Stimulated activated CD8-positive, alpha-beta memory T cell treated with anti-CD3 and anti-CD28 coated beads, Interleukin-4, amount 100 ng/mL, for 1 hour (primary cell): ENCODE measurements at places on chromosomes 16 and 17.
A peak's percentile ranks its signal among the peaks of the same experiment; 100 is the strongest.

DNA sequence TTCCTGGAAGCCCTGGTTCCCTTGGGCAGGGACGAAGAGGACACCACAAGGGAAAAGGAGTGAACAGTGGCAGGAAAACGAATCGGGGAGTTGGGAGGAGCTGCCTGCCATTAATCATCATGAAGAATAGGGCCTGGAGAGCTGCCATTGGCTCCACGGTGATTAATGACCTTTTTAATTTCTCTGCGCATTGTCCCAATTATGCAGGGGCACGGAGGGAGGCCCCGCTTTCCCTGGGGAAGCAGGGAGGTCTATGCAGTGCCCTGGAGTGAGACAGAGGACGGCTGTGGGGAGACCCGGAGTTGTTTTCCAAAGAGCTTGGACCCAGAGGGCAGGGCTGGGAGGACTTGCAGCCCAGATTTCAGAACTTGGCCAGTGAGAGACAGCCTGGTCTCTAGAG lies 338.9 kb upstream of the C16orf82 start:
- no peak for DNase-seq

GRCh38 chr16:68468842-68469241 lies 20.5 kb upstream of the SMPD3 start:
- no peak for DNase-seq

DNA sequence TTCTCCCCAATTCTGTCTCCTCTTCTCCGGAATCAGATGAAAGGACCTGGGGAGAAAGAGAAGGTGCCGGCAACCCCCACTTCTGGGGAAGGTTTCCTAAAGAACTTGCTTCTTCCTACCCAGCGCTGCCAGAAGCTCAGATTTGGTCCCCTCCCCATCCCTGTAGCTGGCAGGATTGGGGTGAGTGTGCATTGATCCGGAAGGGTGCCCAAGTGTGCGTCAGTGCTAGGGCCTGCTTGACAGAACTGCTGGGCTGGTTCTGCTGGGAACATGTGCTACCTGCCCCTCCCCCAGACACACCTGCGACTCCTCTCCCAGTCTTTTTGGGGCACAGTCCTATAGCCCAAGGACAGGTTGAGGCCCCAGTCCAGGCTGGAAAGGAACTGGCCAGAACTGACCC lies 3.3 kb downstream of the ARL4D start:
- DNase-seq = no peak

GRCh38 chr16:12602811-12603698 lies 200.6 kb downstream of the CPPED1 start:
- no peak for DNase-seq

- DNase-seq = peak; percentile 2
Measured at GRCh38 chr17:45784741-45785479, 790 bp downstream of the CRHR1 start.

GRCh38 chr16:17491140-17491662 lies 20.4 kb upstream of the XYLT1 start:
- no peak for DNase-seq

DNA sequence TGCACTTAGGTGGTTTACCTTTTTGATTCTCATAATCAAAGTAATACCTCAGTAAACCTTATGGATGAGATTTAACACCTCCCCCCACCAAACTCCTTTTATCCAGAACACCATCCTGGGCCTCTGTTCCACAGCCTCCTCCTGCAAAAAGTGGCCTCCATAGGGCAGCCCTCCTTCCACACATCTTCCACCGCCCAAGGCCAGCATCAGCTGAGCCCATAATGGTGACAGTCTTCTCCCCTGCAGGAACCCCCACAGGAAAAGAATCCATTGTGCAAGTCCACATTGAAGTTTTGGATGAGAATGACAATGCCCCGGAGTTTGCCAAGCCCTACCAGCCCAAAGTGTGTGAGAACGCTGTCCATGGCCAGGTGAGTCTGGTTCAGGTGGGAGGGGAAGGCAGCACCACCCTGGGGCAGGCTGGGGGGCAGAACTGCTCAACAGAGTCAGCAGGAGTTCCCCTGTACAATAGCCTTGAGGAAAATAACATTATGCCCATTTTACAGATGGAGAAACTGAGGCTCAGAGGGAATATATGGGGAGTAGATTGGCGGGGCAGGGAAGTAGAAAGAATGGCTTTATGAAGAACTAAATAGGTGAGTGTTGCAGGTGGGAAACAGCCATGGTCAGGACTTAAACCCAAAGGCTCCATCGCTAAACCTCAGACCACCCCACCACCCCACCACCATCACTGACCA lies 29.2 kb upstream of the BEAN1 start:
- no peak for DNase-seq

GRCh38 chr16:27798241-27798640 lies 248.3 kb downstream of the KATNIP start:
- no peak for DNase-seq

DNA sequence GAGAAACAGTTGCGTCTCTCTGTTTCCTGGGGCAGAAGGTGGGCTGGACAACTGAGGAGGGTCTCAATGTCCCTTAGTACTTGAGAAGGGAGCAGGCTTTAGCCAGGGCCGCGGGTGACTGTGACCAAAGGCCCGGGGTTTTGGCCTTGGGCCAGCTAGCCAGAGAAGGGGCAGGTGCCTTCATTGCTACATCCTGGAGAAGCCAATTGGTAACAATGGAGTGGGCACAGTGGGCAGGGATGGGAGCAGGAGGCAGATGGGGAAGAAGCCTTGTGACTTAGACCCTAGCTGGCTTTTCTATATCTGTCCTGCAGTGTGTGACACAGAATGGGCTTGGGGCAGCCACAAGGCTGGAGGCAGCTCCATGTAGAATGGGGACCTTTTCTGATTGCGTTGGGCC lies 46.0 kb downstream of the CLEC16A start:
- DNase-seq = no peak

- DNase-seq = no peak
Measured at GRCh38 chr17:57965521-57966160, 10.4 kb upstream of the CUEDC1 start.

DNA sequence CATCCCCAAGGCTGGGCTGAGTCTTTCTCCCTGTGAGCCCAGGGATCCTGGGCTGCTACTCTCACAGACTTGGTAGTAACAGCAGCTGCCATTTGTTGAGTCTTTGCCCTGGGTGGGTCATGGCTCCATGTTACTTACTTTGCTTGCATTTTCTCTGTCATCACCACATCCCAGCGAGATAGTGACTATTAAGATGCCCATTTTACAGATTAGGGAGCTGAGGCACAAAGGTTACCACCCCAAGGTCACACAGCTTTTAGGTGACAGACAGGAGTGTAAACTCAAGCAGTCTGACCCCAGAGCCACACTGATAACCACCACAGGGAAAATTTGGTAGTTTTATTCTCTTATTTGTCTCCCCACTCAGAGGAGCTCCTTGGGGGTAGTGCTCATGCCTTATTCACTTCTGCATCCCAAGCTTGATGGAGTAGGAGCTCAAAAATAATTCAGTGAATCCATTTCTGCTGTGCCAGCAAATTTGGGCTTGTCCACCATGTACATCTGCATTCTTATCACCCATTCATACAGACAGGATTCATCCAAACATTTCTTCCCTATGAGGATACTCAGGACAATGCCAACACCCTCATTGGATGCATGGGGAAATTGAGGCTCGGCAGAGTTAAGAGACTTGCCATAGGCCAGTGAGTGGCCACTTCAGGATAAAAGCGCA lies 263.2 kb downstream of the CBLN1 start:
- no peak for DNase-seq

DNA sequence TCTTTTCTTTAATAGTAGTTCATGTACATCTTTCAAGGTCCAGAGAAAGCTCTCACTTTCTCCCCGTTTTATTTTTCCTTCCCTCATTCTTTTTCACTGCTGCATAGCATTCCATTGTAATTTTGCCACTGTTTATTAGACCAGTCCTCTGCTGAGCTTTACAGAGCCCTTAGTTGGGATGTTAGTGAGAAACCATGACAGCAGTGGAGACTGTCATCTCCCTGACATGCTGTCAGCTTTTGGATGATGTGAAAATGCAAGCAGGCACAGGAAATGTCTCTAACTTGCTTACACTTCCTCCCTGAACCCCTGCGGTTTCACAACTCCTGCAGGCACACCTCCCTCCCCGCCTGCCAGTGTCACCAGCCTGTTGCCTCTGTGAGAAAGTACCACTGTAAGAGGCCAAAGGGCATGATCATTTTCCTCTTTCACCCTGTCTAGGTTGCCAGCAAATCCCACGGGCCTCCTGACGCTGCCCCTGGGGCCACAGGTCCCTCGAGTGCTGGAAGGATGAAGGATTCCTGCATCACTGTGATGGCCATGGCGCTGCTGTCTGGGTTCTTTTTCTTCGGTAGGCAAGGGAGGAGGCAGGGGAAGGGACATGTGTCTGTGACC lies at the start of gene ITGAL:
Gene ITGAL (plus strand): TSS at position 415 of the 615 bp plus-strand sequence. CDS start 96 bp downstream, at position 511.
- peak; percentile 67 for DNase-seq

DNA sequence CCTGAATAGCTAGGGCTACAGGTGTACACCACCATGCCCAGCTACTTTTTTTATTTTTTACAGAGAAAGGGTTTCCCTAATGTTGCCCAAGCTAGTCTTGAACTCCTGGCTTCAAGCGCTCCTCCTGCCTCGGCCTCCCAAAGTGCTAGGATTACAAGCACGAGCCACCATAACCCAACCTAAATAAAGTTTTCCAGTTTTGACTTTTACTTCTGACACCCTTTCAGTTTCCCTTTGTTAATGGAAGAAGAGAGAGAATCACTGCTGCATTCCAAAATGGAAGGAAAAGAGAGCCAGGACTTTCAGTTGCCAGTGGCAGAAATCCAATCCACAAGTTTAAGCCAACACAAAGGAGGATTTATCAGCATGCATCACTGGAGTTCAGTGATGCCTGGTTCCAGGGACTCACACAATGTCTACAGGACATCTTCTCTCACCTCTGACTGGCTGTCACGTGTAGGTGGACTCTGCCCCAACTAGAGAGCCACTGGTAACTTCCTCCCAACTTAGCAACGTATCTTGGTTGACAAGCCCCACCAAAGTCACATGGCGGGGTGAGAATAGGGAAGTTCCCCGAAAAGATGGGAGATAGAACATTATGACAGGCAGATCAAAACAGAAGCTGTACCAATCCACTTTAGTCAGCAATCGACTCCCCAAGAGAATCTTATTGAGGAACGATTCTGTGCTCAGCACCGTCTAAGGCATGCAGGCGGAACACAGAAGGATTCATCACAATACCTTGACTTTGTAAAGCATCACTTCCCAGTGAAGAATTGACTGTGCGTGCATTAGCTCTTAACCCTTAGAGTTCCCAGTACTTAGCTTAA lies 46.5 kb downstream of the GAS7 start:
- no peak for DNase-seq

- no peak for DNase-seq
Measured at GRCh38 chr16:15970743-15971439, 21.5 kb downstream of the ABCC1 start.

- no peak for DNase-seq
Measured at GRCh38 chr16:47197536-47198179, 53.9 kb upstream of the NETO2 start.

- DNase-seq = no peak
Measured at GRCh38 chr17:67481808-67482207, 104.7 kb downstream of the PITPNC1 start.

DNA sequence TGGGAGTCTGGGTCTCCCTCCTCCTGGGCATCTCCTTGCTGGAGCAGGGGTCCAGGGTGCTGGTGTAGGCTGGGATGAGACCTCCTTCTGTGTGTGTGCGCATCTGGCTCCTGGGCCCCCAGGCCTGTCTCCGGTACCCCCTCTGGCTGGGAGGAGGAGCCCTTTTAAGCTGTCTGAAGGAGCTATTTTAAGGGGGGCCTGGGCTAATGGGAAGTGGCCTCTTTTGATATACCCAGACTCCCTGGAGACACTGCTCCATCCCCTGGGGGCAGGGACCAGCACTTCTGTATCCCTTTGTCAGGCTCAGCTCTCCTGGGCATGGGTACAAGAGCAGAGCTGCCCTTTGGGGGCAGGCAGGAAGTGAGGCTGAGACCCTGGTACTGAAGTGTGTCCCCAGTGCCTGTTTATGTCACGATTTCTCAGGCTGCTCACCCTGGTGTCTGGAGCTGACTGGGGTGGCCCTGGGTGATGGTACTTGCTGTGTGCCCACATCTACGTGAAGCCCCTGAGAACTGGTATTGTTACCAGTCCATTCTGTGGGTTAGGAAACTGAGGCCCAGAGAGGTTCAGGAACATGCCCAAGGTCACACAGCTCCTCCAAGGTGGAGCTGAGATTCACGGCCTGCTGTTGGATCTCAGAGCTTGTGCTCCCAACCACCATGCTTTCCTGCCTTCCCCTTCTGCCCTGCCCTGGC lies 6.5 kb downstream of the ADCY7 start:
- DNase-seq = no peak

GRCh38 chr16:27901956-27902355 lies 161.6 kb downstream of the GSG1L start:
- DNase-seq = no peak

GRCh38 chr17:8029121-8029520 lies 9.7 kb upstream of the ALOX15B start:
- no peak for DNase-seq

DNA sequence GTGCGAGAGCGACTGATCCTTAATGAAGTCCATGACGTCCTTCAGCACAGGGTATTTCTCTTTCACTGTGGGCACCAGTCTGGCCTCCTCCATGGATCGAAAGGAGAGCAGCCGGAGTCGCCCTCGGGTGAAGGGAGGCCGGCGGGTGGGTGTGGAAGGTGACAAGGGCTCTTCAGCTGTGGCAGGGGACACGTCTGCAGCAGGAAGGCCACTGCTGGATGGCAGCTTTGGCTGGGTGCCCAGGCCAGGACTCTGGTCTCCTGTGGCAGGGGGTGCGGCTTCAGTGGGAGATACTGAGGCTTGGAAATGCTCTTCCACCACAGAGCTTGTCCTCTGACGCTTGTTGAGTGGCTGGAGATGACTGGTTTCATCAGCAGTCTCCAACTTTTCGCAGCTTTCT lies 78.5 kb downstream of the ZZEF1 start:
- no peak for DNase-seq

GRCh38 chr16:88523309-88524161 lies 46.7 kb upstream of the ZC3H18 start:
- DNase-seq = no peak

- no peak for DNase-seq
Measured at GRCh38 chr16:49528060-49528865, 154.7 kb downstream of the C16orf78 start.

GRCh38 chr17:42178817-42179216 lies 2.1 kb downstream of the KCNH4 start:
- no peak for DNase-seq

DNA sequence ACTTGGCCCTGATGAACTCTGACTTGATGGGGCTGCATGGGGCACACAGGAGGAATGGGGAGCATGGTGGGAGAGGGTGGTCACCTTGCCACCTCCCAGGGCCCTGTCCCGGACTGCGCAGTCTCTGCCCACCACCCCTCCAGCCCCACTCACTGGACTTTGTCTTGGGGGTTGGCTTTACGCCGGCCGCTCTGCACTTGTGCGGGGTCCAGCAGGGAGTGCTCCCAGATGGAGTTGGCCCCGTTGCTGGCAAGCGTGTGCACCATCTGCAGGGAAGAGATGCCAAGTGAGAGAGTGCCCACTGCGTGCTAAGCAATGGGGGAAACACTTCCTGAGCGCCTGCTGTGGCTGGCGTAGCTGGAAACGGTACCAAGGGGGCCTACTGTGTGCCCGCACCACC lies 6.7 kb downstream of the GIT1 start:
- DNase-seq = no peak

DNA sequence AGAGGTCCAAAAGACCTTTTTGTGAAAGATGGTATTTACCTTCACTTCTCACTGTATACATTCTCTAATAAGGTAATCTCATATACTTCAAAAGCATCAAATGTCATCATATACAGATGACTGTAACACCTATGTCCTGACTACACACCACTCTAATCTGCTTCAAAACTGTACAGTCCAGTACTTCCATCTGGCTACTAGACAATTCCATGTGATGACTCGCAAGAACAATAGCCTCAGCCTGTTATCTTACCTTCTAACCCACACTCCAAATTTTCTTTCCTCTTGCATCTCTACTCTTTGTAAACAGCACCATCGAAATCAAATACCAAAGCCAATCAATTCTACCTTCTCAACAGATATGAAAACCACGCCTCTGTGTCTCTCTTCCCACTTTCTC lies 24.1 kb downstream of the MYO1D start:
- no peak for DNase-seq
